ENCODE measurements at places on chromosomes 6 and 20. TPM values are rescaled to one million over a fixed set of nuclear protein-coding genes. Genes with fewer than 3 reads are reported as not detected.

DNA sequence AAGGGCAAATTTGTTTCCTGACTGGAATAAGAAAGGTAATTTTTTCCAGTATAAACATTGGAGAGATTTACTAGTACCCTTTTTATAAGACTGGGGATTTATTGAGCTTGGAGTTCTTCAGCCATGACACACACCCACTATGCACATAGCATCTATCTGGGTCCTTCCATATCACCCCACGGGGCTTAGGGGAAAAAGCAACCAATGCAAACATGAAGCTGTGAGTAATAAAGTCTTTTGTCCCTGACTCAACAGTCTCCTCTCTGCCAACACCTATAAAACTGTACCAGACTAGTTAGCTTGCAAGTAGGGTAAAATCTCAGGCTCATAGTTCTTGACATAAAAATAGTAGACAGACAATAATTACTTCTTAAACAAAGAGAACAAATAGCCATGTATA lies 23.4 kb downstream of the COL21A1 start:
- H3K4me3 ChIP-seq = no peak overlapping the region
- no peak overlapping the region for H3K27ac ChIP-seq
- DNase-seq = no peak
- H3K4me1 ChIP-seq = no peaks in the 10 kb centered on the region
- no peaks in the 10 kb centered on the region for H3K36me3 ChIP-seq

Gene JAG1
- total RNA-seq = 4.3 TPM

DNA sequence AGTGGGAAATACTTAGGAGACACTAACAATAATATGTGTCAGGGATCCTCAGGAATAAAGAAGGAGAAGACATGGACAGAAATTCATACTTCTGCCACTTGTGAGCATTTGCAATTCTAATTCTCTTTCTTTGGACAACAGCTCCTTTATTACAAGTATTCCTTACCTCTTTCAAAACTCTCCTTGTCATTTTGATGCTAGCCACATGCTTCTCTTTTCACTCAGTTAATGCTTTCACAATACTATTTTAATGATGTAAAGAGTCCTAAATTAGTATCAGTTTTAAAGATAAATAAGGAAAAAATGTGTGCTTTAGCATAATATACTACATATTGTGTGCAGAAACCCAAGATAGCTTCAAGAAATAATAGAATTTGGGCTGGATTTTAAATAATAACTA lies 62.5 kb downstream of the AHI1 start:
- H3K4me1 ChIP-seq = peaks cover 7% of the 10 kb centered on the region
- H3K27me3 ChIP-seq = no peaks in the 10 kb centered on the region
- DNase-seq = no peak
- H3K4me3 ChIP-seq = no peak overlapping the region
- no peaks in the 10 kb centered on the region for H3K36me3 ChIP-seq

Gene DEFB121
- total RNA-seq = not detected

Gene TSPO2
- not detected for total RNA-seq

DNA sequence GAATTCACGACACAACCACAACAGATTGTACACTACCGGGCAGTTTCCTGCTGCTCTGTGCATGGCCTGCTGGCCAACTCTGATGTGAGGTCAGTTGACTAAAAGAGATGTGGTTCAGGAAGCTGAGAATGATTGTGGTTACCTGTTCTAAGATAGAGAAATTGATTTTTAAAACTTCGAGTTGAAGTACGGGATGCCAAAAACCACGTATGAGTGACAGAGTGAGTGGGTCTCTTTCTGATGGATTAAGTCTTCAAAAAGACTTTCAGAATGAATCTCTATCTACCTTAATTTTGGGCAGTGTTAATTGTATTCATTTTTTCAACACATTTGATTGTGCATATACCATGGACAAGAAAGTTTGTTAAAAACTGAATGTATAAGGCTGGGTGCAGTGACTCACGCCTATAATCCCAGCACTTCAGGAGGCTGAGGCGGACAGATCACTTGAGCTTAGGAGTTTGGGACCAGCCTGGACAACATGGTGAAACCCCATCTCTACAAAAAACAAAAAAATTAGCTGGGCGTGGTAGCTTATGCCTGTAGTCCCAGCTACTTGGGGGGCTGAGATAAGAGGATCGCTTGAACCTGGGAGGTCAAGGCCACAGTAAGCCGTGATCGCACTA lies 121.2 kb downstream of the SGK1 start:
- H3K36me3 ChIP-seq = no peaks in the 10 kb centered on the region
- no peak overlapping the region for H3K4me3 ChIP-seq
- peaks cover 7% of the 10 kb centered on the region for H3K4me1 ChIP-seq

GRCh38 chr6:36114798-36115408 lies 15.4 kb upstream of the MAPK13 start:
- peaks cover 48% of the 10 kb centered on the region for H3K4me1 ChIP-seq
- H3K27ac ChIP-seq = peak overlapping the region; percentile 86
- H3K36me3 ChIP-seq = no peaks in the 10 kb centered on the region
- peak overlapping the region; percentile 75 for H3K4me3 ChIP-seq
- no peaks in the 10 kb centered on the region for H3K27me3 ChIP-seq

Gene NFATC2
- total RNA-seq = 58.7 TPM

Gene MUC21
- not detected for total RNA-seq

Gene GJA1
- not detected for total RNA-seq

GRCh38 chr6:148263010-148263409 lies 79.6 kb upstream of the SASH1 start:
- peaks cover 4% of the 10 kb centered on the region for H3K36me3 ChIP-seq
- no peak for DNase-seq
- H3K27ac ChIP-seq = no peak overlapping the region
- H3K27me3 ChIP-seq = peaks cover 47% of the 10 kb centered on the region
- H3K4me3 ChIP-seq = no peak overlapping the region

GRCh38 chr6:33848484-33848883 lies 44.7 kb upstream of the MLN start:
- H3K27me3 ChIP-seq = peaks cover 18% of the 10 kb centered on the region
- no peak overlapping the region for H3K27ac ChIP-seq
- H3K4me1 ChIP-seq = no peaks in the 10 kb centered on the region
- DNase-seq = no peak
- H3K36me3 ChIP-seq = no peaks in the 10 kb centered on the region
- H3K4me3 ChIP-seq = no peak overlapping the region

DNA sequence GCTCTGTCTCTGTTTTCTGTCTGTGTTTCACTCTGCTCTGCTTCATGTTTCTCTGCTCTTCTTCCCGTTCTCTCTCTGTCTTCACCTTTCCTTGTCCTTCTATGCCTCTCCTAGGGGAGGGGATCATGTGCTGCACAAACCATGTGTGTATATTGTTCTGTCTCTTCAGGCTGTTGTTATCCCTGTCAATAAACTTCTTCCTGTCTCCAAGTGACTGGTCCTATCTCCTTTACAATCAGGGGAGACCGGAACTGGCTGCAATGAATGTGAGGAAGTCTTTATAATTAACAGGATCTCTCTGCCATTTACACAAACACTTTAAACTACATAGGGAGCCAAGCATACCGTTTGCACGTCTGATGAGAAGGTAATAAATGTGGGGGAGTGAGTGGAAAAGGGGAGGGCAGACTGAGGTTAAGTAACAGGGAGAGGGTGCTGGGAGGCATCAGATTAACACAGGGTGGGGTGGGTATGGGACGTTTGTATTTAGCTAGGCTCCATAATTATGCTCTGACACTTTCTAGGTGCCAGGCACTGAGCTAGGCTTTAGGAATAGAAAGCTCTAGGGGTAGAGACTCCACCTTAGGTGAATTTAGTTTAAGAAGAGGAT lies 626.1 kb downstream of the DHX35 start:
- H3K36me3 ChIP-seq = peaks cover 2% of the 10 kb centered on the region
- H3K27ac ChIP-seq = no peak overlapping the region
- H3K4me1 ChIP-seq = no peaks in the 10 kb centered on the region
- H3K27me3 ChIP-seq = no peaks in the 10 kb centered on the region
- H3K4me3 ChIP-seq = no peak overlapping the region

Gene SLC18B1
- total RNA-seq = 9.1 TPM

DNA sequence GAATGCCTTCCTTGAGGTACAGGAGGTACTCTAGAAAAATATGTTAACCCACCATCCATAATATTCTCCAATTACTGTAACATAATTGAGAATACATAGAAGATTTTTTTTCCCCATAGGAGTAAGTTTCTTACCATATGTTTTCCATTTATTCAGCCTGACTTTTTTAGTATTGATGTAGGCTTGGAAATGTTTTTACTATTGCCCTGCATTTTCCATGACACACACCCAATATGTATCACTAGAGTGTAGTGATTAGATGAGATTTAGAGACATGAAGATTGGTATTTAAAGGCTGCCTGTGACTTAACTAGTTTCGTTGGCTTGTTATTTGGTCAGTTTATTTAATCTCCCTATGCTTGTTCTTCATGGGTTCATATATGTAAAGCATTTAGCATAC lies 39.5 kb downstream of the KCNQ5 start:
- no peak overlapping the region for H3K4me3 ChIP-seq
- DNase-seq = no peak
- no peaks in the 10 kb centered on the region for H3K36me3 ChIP-seq
- H3K4me1 ChIP-seq = no peaks in the 10 kb centered on the region
- H3K27me3 ChIP-seq = no peaks in the 10 kb centered on the region

DNA sequence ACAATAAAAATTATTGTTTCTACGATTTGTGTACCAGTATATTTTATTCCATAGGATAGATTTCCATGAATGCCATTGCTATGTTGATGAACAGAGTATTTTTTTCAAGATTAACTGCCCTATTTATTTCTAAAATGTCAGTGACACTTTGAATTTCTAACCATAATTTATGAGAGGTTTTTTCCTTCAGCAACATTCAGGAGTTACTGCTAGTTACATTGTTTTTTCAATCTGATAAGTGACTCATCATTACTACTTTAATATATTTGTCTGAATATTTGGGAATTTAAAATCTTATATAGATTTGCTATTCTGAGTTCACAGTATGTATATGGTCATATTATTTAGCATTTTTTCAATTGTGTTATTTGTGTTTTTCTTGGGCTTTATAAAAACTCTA lies 6.0 kb upstream of the OR2B6 start:
- peaks cover 66% of the 10 kb centered on the region for H3K27me3 ChIP-seq
- no peak for DNase-seq
- H3K36me3 ChIP-seq = no peaks in the 10 kb centered on the region
- H3K4me3 ChIP-seq = no peak overlapping the region
- H3K27ac ChIP-seq = no peak overlapping the region

DNA sequence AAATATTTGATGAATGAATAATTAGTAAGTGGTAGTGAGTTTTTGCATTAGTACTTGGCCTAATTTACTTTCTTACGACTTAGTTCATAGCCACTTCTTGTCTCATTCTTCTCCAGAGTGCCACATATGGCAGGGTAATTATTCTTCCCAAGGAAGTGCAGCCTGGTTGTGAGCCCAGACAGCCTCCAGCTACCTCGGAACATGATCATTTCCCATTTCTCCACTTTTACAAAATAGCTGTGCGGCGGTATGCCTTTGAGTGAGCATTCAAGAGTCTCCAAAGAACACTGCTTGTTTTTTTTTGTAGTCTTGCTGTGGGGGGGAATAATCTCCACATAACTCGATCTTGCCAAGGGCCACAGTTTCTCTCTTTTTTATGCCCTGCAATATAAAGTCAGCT lies 765.0 kb downstream of the HDGFL1 start:
- H3K4me3 ChIP-seq = no peak overlapping the region
- no peak for DNase-seq
- no peaks in the 10 kb centered on the region for H3K27me3 ChIP-seq
- no peak overlapping the region for H3K27ac ChIP-seq
- H3K4me1 ChIP-seq = no peaks in the 10 kb centered on the region
- no peaks in the 10 kb centered on the region for H3K36me3 ChIP-seq

- H3K36me3 ChIP-seq = no peaks in the 10 kb centered on the region
- DNase-seq = no peak
- H3K27me3 ChIP-seq = no peaks in the 10 kb centered on the region
- H3K27ac ChIP-seq = peak overlapping the region; percentile 60
- H3K4me3 ChIP-seq = peak overlapping the region; percentile 41
- H3K4me1 ChIP-seq = peaks cover 29% of the 10 kb centered on the region
Measured at GRCh38 chr6:30747902-30748769, 3.8 kb upstream of the IER3 start.

- DNase-seq = no peak
- peaks cover 28% of the 10 kb centered on the region for H3K4me1 ChIP-seq
- peaks cover 6% of the 10 kb centered on the region for H3K36me3 ChIP-seq
- peak overlapping the region; percentile 99 for H3K27ac ChIP-seq
Measured at GRCh38 chr6:36873612-36874442, 776 bp downstream of the PPIL1 start.

Gene TFAP2B
- total RNA-seq = not detected

Gene STX7
- total RNA-seq = 17.3 TPM

DNA sequence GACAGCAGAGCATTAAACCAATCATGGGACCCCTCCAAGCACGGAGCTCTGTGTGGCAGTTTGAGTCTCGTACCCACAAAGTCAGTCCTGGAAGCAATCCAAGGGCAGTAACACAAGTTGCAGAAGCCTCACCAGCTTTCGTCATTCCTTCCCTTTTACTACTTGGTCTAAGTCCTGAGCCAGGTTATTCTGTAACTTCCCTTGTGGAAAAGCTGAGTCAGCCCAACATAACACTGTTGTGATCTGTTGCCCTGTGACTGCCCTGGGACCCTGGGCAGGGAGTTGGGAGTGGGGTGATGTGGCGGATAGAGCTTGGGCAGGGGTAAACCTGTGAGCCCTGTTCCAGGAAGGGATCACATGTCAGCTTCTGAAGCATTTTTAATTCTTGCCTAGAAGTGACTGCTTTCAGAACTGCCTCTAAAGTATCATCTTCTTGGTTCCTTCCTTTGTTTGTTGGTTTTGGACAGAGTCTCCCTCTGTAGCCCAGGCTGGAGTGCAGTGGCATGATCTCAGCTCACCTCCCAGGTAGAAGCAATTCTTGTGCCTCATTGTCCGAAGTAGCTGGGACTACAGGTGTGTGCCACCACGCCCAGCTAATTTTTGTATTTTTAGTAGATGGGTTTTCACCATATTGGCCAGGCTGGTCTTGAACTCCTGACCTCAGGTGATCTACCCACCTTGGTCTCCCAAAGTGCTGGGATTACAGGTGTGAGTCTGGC lies 183.7 kb upstream of the JAG1 start:
- H3K4me3 ChIP-seq = no peak overlapping the region
- no peaks in the 10 kb centered on the region for H3K27me3 ChIP-seq
- DNase-seq = no peak
- no peak overlapping the region for H3K27ac ChIP-seq
- no peaks in the 10 kb centered on the region for H3K4me1 ChIP-seq

GRCh38 chr6:169425628-169426370 lies 172.2 kb upstream of the THBS2 start:
- peaks cover 13% of the 10 kb centered on the region for H3K27me3 ChIP-seq
- no peak for DNase-seq
- H3K36me3 ChIP-seq = peaks cover 5% of the 10 kb centered on the region
- H3K27ac ChIP-seq = no peak overlapping the region

GRCh38 chr6:138240476-138241245 lies 22.4 kb upstream of the PBOV1 start:
- no peak overlapping the region for H3K27ac ChIP-seq
- no peak for DNase-seq
- no peaks in the 10 kb centered on the region for H3K4me1 ChIP-seq
- H3K36me3 ChIP-seq = no peaks in the 10 kb centered on the region

DNA sequence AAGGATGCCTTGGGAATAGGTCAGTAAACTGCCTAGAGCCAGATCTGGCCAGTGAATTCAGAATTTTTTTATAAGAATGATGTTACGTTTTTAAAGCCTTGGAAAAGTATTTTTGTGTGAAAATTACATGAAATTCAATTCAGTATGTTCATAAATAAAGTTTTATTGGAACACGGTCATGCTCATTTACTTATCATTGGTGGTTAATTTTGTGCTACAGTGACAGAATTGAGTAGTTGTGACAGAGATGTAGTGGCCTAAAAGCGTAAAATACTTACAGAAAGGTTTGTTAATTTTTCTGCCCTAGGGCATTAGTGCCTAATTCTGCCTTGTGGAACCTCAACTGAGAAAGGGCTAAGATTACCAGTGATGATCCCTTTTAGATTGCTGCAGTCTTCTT lies 28.2 kb downstream of the ZFAND3 start:
- DNase-seq = no peak
- peaks cover 42% of the 10 kb centered on the region for H3K4me1 ChIP-seq
- no peak overlapping the region for H3K27ac ChIP-seq
- H3K4me3 ChIP-seq = no peak overlapping the region
- no peaks in the 10 kb centered on the region for H3K27me3 ChIP-seq

Gene SPEF1
- total RNA-seq = not detected

All from T-helper 17 cell (primary cell).